ENCODE measurements at places on chromosomes 6 and 20.
A peak's percentile ranks its signal among the peaks of the same experiment; 100 is the strongest.

DNA sequence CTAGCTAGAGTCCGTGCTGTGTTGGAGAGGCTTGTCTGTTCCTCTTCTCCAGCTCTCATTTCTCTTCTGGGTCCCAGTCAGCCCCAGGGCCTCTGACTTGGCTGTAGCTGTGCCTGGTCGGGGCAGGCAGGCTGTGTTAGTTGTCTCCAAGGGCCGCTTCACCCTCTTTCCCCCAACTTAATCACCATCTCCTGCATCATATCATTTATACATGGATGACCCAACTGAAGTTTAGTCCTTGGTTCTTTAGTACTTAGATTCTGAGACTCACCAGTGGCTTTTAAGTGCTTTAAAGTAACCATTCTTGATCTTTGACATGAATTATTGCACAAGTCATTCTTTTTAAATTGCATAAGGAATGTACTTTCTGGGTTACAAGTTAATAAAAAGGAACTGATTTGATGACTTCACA, 127.3 kb downstream of the RTN4IP1 start:
- no peak overlapping the region for H3K4me3 ChIP-seq
- no peaks in the 10 kb centered on the region for H3K36me3 ChIP-seq
- no peaks in the 10 kb centered on the region for H3K27me3 ChIP-seq
- no peaks in the 10 kb centered on the region for H3K4me1 ChIP-seq

GRCh38 chr6:88864359-88865054, 98.9 kb downstream of the RNGTT start:
- H3K27me3 ChIP-seq: no peaks in the 10 kb centered on the region
- peaks cover 5% of the 10 kb centered on the region for H3K36me3 ChIP-seq
- no peak overlapping the region for H3K4me3 ChIP-seq
- DNase-seq: no peak

GRCh38 chr6:39310542-39310941, 3.7 kb downstream of the KCNK17 start:
- H3K4me3 ChIP-seq: no peak overlapping the region
- H3K27me3 ChIP-seq: peaks cover 13% of the 10 kb centered on the region
- no peak overlapping the region for H3K27ac ChIP-seq
- H3K36me3 ChIP-seq: no peaks in the 10 kb centered on the region

DNA sequence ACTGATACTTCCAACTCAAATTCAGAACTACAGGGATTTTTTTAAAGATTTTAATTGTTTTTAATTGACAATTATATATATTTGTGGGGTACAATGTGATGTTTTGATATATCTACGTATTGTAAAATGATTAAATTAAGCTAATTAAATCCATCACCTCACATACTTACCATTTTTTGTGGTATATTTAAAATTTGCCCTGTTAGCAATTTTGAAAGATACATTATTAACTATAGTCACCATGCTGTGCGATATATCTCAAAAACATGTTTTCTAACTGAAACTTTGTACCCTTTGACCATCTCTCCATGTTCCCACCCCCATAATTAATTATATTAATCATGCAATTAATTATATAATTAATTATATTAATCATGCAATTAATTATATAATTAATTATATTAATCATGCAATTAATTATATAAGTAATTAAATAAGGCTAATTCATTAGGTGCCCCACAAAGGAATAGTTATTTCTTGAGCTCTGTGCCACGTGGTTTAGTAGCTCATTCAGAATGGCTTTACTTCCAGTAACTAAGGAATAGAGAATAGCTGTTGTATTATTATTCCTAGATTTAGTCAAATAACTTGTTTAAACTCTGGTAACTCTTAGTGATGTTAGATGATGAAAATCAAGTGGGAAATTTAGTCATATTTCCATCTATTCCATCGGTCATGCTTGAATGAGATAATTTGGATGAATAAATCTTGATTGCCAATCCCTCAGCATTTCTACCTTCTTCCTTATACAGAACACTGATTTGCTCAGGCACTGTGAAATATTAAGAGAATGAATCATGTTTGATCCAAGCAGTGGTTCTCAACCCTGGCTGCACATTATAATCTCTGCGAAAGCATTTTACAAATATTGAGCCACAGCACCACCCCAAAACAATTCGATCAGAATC, 25.1 kb downstream of the LOC128125822 start:
- DNase-seq: no peak
- no peak overlapping the region for H3K27ac ChIP-seq
- peaks cover 7% of the 10 kb centered on the region for H3K4me1 ChIP-seq
- no peaks in the 10 kb centered on the region for H3K36me3 ChIP-seq
- no peaks in the 10 kb centered on the region for H3K27me3 ChIP-seq

- no peaks in the 10 kb centered on the region for H3K4me1 ChIP-seq
- H3K4me3 ChIP-seq: no peak within 1 kb of the TSS
- no peaks in the 10 kb centered on the region for H3K36me3 ChIP-seq
- no peak for DNase-seq
- no peaks in the 10 kb centered on the region for H3K27me3 ChIP-seq
Measured at GRCh38 chr6:55578537-55579363, at the start of gene HMGCLL1. HMGCLL1 (minus strand) TSS chr6:55579192; CDS start chr6:55579055, 137 bp downstream.

- no peaks in the 10 kb centered on the region for H3K36me3 ChIP-seq
- H3K27me3 ChIP-seq: no peaks in the 10 kb centered on the region
- H3K4me1 ChIP-seq: no peaks in the 10 kb centered on the region
- no peak for DNase-seq
- H3K27ac ChIP-seq: no peak overlapping the region
Measured at GRCh38 chr20:5829241-5829809, 79.1 kb downstream of the SHLD1 start.

- H3K4me1 ChIP-seq: no peaks in the 10 kb centered on the region
- H3K27ac ChIP-seq: no peak overlapping the region
- no peaks in the 10 kb centered on the region for H3K27me3 ChIP-seq
- H3K36me3 ChIP-seq: no peaks in the 10 kb centered on the region
- DNase-seq: no peak
Measured at GRCh38 chr6:28003661-28004060, 46.6 kb downstream of the OR2B6 start.

DNA sequence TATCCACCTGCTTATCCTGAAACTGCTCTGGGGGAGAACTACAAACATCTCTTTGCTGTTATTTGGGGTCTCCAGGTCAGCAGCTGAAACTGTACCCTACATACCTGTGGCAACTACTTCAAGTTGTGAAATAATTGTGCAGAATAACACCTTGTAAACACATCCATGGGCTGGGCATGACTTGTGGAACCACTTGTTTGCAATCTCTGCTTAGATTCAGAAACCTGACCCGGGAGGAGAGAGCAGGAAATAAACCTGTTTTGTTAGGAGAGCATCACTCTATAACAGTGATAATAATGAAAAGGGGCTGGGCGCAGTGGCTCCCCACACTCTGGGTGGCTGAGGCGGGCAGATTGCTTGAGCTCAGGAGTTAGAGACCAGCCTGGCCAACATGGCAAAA, 183.1 kb downstream of the NFATC2 start:
- H3K36me3 ChIP-seq: no peaks in the 10 kb centered on the region
- H3K27ac ChIP-seq: no peak overlapping the region
- H3K4me1 ChIP-seq: no peaks in the 10 kb centered on the region
- no peak overlapping the region for H3K4me3 ChIP-seq
- no peak for DNase-seq
- no peaks in the 10 kb centered on the region for H3K27me3 ChIP-seq

DNA sequence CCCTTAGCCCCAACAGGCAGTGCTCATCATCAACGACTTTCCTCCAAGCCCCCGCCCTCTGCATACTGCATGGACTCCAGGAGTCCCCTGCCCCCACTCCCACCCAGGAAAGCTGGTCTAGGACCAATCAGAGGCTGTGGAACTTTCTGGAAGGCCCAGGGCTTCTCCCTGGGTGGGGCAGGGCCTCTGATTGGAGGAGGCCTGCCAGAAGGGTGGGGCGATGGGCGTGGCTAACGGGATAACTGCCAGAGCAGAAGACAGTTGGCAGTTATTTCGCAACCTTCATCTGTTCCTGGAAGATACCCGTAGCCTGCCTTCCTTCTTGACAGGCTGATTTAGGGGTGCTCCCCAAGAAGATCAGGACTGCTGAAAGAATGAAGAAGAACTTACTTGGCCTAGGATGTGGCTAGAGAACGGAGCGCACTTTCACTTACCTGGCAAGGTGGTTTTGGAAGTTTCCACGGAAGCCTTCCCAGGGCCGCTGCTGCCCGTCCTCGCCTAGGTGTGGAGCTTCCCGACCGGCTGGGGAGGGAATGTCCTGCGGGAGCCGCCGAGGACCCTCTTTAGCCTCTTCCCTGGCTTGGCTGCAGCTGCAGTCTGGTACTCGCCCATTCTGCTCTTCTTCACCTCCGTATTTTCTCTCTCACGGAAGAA, 209.0 kb downstream of the LRFN2 start:
- H3K4me1 ChIP-seq: no peaks in the 10 kb centered on the region
- no peak for DNase-seq
- no peak overlapping the region for H3K27ac ChIP-seq
- H3K4me3 ChIP-seq: no peak overlapping the region
- H3K36me3 ChIP-seq: no peaks in the 10 kb centered on the region

DNA sequence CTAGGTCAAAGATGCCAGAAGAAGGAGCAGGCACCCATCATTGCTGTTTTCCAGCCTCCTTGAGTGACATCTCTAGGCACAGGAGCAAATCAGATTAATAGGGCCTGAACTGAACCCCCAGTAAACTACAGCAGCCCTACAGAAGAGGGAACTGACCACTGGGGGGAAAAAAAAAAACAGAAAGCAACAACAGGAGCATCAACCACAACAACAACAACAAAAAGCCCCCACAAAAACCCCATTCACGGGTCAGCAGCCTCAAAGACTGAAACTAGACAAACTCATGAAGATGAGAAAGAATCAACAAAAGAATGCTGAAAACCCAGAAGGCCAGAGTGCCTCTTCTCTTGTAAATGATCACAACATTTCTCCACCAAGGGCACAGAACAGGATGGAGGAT, 537.4 kb upstream of the BTBD3 start:
- no peak overlapping the region for H3K4me3 ChIP-seq
- no peaks in the 10 kb centered on the region for H3K4me1 ChIP-seq
- no peaks in the 10 kb centered on the region for H3K36me3 ChIP-seq

- H3K27me3 ChIP-seq: no peaks in the 10 kb centered on the region
- H3K4me3 ChIP-seq: no peak overlapping the region
- no peak for DNase-seq
- H3K36me3 ChIP-seq: no peaks in the 10 kb centered on the region
Measured at GRCh38 chr20:52193133-52193532, 1.6 kb upstream of the ZFP64 start.

DNA sequence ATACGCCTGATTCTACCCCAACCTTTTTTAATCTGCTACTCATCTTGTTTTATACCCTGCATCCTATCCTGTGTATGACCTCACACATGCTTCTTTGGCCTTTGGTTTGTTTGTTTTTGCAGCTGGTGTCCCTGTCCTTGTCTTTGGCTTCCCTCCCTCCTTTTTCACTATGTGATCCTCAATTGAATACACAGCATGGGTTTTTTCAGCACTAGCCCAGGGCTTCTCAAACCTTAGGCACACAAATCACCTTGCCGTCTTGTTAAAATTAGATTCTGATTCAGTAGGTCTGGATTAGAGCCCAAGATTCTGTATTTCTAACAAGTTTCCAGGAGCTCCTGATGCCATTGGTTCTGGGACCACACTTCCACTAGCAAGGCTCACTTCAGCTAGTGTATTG, 321.5 kb upstream of the MAN1A1 start:
- H3K4me3 ChIP-seq: no peak overlapping the region
- H3K27ac ChIP-seq: no peak overlapping the region
- H3K36me3 ChIP-seq: no peaks in the 10 kb centered on the region
- no peaks in the 10 kb centered on the region for H3K4me1 ChIP-seq

DNA sequence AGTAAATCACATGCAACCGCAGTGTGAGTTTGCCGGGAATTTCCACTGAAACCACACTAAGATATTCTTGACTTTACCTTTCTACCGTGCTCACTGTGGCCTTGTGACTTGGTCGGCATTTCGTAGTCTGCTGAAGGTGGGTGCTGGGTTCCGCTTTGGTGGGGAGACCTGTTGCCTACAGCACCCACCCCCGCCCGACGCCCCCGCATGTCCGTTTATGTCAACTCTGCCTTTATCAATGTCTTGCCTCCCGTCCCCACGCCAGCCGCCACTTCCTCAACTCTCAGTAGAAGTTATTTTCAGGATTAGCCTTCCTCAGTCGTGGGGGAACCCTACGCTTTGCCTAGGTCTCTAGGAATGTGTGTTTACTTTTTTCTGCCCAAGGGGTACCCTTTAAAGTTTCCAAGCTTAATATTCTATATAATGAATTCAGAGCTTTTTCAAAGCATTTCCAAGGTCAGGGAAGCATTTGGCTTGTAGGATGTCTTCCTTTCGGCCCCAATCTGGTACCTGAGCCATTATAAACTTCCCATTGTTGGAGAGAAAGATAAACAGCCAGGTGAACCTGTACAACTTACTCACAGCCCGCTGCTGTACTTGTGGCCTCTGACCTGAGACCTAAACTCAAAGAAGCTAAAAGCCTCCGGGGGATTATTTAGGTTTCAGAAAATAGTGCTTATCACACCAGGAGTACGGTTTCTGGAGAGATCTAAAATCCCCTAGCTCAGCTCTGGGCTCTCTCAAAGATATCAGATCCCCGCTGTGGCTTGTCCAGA, 54.2 kb downstream of the TBC1D7 start:
- no peaks in the 10 kb centered on the region for H3K36me3 ChIP-seq
- H3K4me3 ChIP-seq: peak overlapping the region; percentile 24
- H3K4me1 ChIP-seq: peaks cover 15% of the 10 kb centered on the region
- H3K27me3 ChIP-seq: no peaks in the 10 kb centered on the region
- H3K27ac ChIP-seq: no peak overlapping the region
- peak; percentile 24 for DNase-seq

DNA sequence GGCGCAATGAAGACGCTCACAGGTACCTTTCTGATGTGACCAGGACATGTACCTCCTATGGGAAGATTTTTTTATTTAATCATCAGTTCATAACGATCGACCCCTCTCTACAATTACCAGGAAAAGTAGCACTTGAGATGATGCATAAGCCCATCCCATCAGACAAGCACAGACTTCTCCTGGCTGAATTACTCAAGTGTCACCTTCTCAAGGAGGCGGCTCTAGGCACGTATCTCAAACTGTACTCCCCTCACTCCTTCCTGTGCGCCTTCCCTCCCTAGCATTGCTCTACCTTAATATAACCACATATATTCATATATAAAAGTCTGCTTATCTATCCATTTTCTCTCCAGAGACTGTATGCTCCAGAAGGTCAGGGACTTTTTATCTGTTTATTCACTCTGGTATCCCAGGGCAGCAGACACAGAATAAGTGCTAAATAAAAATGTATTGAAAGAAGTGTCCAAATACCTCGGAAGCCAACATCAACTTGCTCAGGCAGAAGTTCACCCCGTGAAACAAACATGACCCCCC, 71.5 kb downstream of the CNKSR3 start:
- no peaks in the 10 kb centered on the region for H3K36me3 ChIP-seq
- no peak for DNase-seq
- H3K27me3 ChIP-seq: no peaks in the 10 kb centered on the region
- no peaks in the 10 kb centered on the region for H3K4me1 ChIP-seq
- H3K27ac ChIP-seq: no peak overlapping the region

Measured in CD4-positive, CD25-positive, alpha-beta regulatory T cell (primary cell).